ENCODE measurements at places on chromosomes 11 and 22.

DNA sequence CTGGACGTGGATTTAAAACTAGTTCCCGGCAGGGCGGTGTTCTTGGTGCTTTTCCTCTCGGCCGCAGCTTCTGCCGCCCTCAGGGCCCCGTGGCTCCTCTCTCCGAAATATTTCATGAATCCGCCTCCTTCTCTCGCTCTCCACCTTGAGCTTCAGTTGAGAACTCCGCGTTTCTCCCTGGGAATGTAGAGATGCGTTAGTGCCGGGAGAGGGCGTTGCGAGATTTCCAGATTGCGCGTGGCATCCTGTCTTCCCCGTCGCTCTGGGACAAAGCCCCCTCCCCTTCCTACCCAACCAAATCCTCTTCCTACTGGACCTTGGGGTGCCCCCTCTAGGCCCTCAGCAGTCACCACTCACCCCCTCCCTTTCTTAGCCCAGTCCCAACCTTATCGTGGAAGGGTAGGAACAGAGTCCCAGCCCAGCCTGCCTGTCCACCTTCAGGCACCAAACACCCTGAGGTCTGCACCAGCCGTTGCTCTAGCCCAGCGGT lies 15.5 kb upstream of the RAC2 start:
- peak; percentile 56 for DNase-seq

DNA sequence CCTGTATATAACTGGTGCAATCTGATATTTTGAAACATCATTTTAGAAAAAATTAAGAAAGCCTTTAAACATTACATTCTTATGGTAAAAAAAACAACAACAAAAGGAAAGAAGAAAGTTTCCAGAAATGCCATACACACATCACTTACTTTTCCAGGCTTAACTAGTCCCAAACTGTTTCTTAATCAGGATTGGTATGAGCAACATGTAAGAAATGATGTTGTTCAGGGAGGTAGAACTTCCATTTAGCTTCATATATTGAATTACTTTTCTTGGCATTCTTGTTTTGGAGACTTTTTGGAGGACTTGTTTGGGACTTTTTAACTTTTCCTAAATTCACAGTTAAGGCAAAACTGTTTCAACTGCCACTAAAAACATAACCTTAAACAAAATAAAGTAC lies 791.5 kb downstream of the METTL15 start:
- DNase-seq: peak; percentile 11

GRCh38 chr22:48147831-48148230 lies 1385.4 kb downstream of the TBC1D22A start:
- DNase-seq: no peak

GRCh38 chr11:76456571-76456970 lies 11.8 kb downstream of the EMSY start:
- no peak for DNase-seq

DNA sequence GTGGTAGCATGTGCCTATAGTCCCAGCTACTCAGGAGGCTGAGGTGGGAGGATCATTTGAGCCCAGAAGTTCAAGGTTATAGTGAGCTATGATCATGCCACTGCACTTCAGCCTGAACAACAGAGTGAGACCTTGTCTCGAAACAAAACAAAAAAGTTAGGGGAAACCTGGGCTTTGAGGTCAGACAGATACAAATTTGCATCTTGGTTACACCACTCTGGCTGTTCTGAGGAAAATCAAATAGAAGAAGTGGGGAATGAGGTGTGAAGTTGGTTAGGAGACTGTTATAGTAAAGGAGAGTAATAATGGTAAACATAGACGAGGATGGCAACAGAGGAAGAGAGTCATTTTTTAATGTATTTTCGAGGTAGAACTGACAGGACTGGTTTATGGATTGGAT lies 62.6 kb downstream of the PPME1 start:
- no peak for DNase-seq

DNA sequence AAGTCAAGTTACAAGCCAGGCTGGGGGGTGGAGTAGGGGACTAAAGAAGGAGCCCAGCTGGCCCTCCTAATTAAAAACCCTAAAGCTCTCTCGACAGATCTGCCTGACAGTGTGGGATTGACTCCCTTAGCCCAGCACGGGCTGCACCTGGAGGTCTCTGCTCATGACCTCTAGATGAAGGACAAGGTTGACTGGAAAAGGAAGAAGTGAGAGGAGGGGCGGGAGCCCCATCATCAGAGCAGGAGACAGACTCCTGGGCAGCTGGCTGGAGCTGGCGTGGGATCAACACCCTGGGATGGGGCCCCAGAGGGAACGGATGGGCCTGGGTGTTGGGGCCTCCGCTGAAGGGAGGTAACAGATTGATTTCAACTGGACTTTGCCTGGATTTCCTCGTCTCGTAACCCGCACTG lies 46.1 kb downstream of the RPUSD4 start:
- DNase-seq: no peak

DNA sequence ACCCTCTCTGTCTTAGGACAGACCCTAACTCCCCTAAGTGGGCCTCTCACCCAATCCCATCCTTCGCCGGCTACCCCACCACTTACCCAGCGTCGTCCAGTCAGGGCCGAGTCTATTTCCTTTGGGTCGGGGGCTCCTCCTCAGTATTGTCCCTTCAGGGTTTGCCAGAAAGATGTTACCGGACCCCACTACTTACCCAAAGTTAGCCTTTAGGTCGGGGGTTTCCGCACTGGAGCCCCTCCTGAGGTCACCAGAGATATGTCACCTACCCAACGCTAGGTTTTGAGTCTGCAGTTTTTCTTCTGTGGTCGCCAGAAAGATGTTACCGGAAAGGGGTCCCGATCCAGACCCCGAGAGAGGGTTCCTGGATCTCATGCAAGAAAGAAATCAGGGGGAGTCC lies 17.9 kb upstream of the B4GALNT4 start:
- no peak for DNase-seq

GRCh38 chr11:122229481-122230384 lies 113.7 kb upstream of the BLID start:
- no peak for DNase-seq

- no peak for DNase-seq
These were observed 22.2 kb downstream of the MRGPRG start for GRCh38 chr11:3196161-3197043.

GRCh38 chr11:128180441-128181087 lies 406.8 kb downstream of the ETS1 start:
- peak; percentile 94 for DNase-seq

- no peak for DNase-seq
These were observed 43.5 kb downstream of the ST14 start for GRCh38 chr11:130202818-130203689.

- DNase-seq: peak; percentile 68
These were observed 726.7 kb downstream of the METTL15 start for GRCh38 chr11:28834877-28835276.

DNA sequence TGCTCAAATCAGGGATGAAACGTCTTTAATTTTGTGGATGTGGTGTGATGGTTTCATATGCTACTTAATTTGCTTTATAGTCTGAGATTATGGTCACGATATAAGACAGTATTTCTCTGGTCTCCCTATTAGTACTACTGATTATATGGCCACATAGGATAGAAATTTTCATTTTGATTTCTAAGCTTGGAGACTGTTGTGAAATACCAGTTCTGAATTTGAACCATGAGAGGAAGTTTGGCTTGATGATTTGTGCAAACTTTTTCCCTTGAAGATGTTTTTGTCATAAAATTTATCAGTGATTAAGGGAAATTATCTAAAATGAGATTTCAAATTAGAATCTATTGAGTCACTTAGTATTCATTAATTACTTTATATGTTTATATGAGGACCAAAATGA lies 2.7 kb downstream of the RNF169 start:
- DNase-seq: no peak

DNA sequence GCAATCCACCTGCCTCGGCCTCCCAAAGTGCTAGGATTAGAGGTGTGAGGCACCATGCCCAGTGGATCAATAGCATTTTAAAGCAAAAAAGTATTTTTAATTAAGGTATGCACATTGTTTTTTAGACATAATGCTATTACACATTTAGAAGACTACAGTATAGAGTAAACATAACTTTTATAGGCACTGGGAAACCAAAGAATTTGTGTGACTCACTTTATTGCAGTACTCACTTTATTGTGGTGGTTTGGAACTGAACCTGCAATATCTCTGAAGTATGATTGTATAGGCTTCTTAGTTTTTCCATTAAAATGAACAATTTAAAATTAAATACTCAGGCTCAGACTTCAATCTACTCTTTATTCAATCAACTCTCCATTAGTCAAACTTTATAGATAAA lies 17.5 kb upstream of the CD3E start:
- peak; percentile 11 for DNase-seq

GRCh38 chr11:82867495-82868082 lies 32.6 kb downstream of the PRCP start:
- peak; percentile 70 for DNase-seq

DNA sequence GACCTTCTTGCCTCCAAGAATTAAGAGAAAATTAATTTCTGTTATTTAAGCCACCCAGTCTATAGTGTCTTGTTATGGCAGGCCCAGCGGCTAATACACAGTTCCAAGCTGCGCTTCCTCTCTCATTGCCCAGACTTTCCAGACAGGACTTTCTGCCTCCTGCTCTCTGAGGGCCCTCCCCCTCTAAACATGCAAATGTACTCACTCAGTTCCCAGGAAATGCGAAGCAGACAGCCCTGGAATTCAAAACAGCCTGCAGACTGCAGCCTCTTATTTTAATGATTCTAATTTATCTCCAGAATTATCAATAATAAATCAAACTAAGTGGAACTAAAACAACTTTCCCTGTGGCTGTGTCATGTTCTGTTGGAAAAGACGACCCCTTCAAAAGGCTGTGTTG lies 115.5 kb upstream of the ISX start:
- no peak for DNase-seq

DNA sequence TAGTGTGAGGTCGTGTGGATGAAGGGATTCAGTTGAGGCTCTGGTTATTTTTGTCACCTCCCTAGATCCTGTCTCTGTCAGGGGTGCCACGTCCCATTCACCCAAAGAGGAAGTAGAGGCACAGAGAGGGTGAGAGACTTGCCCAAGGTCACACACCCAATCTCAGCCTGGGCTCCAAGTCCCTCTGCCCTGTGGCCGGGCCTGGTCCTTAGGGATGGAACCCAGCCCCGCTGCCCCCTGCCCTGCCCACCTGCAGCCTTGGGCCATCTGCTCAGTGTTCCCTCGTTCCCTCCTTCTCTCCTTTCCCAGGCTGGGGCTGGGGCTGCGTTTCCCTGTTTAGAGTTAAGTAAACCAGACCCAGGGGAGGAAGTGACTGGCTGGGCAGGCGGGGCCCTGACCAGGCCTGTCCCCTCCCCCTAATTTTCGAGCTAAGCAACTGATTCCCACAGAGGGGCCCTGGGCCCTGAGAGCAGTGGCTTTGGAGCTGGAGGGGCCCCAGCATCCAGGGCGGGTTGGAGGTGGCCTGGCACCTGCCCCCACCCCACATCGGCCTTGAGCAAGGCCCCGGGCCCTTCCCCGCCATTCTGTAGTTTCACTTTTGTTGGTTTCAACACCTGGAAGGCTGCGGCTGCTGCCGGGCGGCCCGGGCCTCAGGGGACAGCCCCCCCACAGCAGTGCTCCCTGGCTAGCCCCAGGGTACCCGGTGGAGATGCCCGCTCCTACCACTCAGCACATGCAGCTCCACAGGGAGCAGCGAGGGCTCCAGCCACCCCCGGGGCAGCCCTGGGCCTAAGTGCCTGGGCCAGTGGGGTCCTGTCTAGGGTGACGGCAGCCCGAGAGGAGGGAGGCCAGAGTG lies 1.5 kb downstream of the TCIRG1 start:
- DNase-seq: peak; percentile 79

DNA sequence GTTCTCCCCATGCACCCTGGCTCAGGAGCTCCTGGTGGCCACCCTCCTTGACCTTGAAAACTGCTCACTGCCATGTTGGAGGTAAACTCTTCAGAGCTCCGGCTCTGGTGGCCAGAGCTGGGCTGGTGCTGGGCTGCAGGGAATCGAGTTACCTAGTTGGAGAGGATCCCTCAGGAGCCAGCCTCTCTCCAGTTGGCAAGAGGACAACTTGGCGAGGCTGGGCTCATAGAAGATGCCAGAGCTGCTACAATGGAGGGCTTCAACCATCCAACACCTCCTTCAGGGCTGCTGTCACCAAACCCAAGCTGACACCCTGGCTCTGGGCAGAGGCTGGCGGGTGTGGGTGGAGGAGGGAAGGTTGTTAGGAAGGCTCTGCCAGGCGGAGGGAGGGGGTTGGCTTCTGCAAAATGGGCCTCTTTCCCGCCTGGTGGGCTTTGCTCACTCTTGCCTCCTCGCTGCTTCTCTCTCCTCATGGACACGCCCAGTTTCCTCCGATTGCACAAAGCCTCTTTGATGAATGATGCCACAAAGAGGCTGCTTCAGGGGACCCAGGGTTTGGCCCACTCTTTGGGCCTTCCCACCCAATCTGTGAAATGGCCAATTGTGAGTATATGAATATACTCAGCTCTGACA lies 53.1 kb downstream of the THAP12 start:
- no peak for DNase-seq

DNA sequence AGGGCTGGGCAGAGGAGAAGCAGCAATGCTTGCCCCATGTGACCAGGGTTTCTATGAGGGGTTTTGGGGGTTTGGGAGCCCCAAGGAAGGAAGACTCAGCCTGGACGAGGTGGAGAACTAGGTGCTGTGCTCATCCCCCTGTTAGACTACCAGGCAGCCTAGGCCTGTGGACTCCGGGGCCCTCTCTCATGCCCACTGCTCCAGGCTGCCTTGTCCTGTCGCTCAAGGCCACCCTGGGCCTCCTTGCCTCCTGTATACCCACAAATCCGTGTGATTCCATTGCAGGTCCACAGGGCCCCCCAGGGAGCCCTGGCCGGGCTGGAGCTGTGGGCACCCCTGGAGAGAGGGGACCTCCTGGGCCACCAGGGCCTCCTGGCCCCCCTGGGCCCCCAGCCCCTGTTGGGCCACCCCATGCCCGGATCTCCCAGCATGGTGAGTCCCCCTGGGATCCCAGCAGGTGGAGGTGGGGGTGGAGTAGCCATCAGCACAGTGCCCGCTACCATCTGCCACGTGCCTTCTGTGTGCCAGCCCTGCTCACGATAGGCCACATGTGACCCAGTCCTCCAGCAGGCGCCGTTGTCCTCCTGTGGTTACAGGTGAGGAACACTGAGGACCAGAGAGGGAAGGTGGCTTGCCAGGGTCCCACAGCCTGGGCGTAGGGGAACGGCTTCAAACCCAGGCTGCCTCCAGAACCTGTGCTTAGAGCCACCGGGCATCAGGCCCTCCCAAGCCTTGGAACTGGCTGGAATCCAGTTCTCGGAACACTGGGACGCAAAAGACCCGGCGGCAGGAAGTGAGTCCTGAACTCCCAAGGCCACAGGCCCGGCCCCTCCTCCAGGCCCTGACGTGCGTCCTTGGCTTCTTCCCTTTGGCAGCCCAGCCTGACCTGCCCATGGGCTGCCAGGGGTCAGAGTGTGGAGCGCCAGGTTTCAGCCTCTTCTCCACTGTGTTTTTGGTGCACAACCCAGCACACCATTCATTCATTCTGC lies 26.6 kb downstream of the EMID1 start:
- DNase-seq: peak; percentile 16

GRCh38 chr11:77085652-77086051 lies 17.0 kb upstream of the OMP start:
- no peak for DNase-seq

GRCh38 chr22:19965771-19966709 lies 24.4 kb upstream of the TXNRD2 start:
- DNase-seq: no peak

GRCh38 chr11:76739798-76740197 lies 43.4 kb upstream of the TSKU start:
- DNase-seq: no peak

Data from amniotic epithelial cell (primary cell).